ENCODE measurements at places on chromosomes 11 and 22. TPM values are rescaled to one million over a fixed set of nuclear protein-coding genes. Genes with fewer than 3 reads are reported as not detected.

DNA sequence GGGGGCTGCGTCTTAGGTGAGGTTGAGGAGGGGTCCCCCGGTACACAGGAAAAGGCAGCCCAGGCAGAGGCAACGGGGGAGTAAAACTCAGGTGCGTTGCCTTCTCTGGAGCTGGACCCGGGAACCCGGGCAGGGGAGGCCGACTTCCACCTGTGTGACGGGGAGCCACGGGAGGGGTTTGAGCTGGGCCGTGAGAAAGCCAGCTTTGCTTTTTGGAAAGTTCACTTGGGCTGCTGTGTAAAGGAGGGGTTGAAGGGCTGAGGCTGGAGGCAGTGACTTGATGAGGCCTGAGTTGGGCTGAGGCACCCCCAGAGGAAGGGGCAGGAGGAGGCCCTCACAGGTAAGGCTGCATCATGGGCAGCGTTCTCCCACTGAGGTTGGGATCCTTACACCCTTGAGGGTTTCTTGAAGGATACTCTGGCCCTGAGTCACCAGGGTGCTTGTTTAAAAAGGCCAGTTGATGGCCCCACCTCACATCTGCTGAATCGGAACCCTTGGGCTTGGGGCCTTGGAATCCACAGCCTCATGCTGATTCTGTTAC lies 47.2 kb downstream of the CHRDL2 start:
- DNase-seq = no peak

GRCh38 chr11:114027926-114028325 lies 31.6 kb upstream of the ZBTB16 start:
- DNase-seq = no peak

The HMOX1 gene
- 14.3 TPM for polyA plus RNA-seq

- DNase-seq = no peak
Observed at GRCh38 chr11:21059879-21060278, 390.5 kb downstream of the NELL1 start.

GRCh38 chr22:17264321-17265052 lies 45.3 kb upstream of the ADA2 start:
- peak; percentile 89 for DNase-seq

GRCh38 chr11:108934289-108934688 lies 269.4 kb downstream of the DDX10 start:
- DNase-seq = no peak

- DNase-seq = peak; percentile 81
Observed at GRCh38 chr11:112784323-112785073, 176.7 kb upstream of the NCAM1 start.

The OR8B8 gene
- polyA plus RNA-seq = not detected

GRCh38 chr11:15893080-15893492 lies 463.3 kb downstream of the SOX6 start:
- no peak for DNase-seq

- no peak for DNase-seq
Observed at GRCh38 chr11:1656670-1657069, 27.1 kb downstream of the KRTAP5-5 start.

DNA sequence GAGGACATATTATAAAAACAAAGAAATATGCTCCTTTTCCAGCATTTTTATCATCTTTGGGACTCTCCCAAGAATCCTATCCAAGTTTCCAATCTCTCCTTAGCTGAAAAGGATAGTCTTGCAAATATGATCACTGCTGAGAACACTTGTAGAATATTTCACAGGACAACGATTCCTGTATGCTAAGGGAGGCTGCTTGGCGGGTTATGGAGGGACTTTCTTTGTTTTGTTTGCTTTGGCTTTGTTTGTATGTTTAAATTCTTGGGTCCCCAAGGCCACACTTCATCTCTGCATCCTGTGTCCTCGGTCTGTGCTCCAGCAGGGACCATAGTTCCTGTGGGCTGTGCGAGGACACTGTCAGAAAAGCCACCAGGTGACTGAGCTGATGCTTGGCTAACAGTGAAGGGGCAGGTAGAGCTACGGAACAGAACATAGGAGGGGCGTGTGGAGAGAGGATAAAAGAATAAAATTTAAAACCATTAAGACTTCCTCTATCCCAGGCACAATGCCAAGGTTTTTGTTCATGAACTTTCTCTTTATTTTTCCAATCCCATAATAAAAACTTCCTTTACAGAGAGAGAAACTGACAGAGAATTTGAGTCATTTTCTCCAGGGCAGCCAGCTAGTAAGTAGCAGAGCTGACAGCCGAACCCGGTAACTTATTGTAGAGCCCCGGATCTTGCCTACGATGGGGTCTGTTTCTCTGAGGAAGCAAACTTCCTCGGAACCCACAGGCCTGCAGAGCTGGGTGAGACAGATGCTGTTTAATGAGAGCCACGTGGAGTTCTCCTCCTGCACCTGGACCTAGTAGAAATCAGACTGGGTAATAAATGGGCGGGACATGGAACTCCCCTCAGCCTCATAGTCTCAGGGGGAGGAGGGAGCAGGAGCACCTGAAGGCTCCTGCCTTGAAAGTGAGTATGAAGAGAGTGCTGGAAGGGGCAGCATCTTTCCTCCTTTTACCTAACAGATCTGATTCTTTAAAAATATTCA lies at the start of gene IZUMO1R:
Gene IZUMO1R, plus strand, starts transcription at position 615 of the 993 bp plus-strand sequence. CDS start 1,057 bp downstream, outside the sequence.
- DNase-seq = peak; percentile 81

The BTBD10 gene
- polyA plus RNA-seq = 27.9 TPM

DNA sequence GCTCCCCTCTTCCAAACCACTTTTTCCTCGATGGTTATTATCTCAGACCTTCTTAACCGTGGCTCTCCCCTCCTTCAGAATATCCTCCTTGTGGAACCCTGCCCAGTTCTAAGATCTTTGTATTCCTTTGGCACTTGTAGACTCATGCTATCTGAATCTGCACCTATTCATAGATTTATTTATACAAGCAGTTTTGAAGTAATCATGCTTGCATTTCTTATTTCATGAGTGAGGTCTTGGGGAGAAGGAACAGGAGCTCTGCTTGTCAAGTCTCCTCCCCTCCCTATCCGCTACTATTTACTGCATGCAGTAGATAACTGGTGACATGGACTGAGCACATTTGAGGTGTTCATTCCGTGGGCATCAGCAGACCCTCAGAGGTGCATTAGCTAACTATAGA lies 5.4 kb upstream of the MADD start:
- DNase-seq = no peak

The LARGE2 gene
- polyA plus RNA-seq = not detected

DNA sequence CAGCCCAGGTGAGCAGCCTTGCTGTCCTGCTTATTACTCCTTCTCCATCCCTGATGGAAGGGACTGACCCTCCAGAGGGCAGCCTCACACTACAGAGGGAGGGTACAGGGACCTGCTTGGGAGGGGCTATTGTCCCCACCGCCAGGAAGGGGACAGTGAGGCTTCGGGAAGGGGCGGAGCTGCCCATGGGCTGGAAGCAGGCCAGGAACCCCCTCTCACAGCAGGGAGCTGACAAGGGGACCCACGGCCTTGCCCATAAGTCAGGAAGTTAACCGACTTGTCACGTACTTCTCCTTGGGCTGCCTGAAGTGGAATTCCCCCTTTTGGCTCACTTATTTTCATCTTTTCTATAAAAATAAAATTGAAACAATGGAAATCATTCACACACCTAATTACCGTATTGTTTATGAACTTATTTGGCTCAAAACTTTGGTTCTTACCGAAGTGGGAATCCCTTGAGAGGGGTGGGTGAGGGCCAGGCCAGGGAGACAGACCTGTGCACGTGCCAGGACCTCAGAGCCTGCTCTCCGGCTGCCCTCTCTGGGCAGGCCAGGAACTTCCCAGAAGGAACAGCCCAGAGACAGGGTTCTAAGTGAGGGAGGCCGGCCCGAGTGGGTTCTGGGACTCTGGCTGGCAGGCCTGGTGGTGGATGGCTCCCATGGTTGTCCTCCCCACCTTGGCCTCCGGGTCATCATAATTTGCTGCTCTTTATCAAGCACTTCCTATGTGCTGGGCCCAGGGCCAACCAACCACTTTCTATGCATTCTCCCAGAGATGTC lies 5.8 kb downstream of the MGAT3 start:
- DNase-seq = no peak

DNA sequence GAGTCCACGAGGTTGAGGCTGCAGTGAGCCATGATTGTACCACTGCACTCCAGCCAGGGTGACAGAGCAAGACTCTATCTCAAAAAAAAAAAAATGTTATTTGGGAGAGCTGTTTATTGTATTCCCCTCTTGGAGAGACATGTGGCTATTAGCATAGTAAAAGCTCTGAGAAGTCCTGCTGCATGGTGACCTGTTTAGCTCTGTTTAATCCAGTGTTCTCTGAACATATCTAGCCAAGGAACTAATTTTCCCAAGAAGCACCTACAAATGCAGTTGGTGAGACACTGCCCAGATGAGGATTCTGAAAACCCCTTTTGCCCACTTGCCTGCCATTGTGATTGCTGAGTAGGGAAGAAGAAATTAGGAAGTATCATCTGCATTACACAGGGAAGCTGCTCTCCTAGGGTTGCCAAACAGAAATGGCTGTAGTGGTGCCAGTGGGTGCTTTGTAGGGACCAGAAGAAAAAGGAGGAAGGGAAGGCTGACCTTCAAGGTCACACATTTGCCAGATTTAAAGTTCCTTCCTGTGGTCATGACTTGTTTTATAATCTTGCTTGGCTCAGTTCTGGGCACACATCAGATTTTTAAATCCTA lies 15.7 kb downstream of the TIMP3 start:
- no peak for DNase-seq

The MYO7A gene
- 4.2 TPM for polyA plus RNA-seq

GRCh38 chr11:126485021-126485792 lies 129.7 kb downstream of the ST3GAL4 start:
- DNase-seq = peak; percentile 35

The SCT gene
- 57.7 TPM for polyA plus RNA-seq

- no peak for DNase-seq
Observed at GRCh38 chr22:49693848-49694247, 133.8 kb downstream of the BRD1 start.

The UFD1 gene
- 46.4 TPM for polyA plus RNA-seq

The CYB5R2 gene
- polyA plus RNA-seq = 15.8 TPM

DNA sequence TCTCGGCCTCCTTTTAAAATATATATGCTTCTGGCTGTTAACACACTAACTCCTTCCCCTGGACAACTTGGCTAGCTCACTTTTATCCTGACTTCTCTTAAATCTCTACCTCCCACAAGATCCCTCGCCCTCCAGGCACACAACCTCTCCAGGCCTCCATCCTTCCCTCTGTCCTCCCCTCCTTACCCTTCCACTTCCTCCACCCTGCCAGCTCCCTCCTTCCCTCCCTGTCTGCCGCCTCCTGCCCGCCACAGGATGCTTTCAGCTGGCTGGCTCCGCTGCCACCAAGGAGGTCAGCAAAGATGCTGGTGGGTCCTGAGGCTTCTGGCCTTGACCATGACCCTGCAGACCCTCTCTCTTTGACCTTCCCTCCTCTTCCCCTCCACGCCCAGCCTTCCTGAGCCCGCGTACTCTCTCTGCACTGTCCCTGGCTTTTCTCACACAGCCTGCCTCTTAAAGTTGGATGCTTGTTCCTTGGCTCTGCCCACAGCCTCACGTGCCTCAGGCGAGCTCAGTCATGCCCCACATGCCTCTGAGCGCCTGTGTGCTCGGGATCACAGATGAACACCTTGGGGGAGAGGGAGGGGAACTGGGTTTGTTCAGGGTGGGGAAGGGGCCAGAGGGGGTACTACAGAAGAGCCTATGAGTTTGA lies 6.7 kb downstream of the NFAM1 start:
- no peak for DNase-seq

Measured in muscle of arm (tissue), 14 donors.